ENCODE measurements at places on chromosomes 6 and 20.

DNA sequence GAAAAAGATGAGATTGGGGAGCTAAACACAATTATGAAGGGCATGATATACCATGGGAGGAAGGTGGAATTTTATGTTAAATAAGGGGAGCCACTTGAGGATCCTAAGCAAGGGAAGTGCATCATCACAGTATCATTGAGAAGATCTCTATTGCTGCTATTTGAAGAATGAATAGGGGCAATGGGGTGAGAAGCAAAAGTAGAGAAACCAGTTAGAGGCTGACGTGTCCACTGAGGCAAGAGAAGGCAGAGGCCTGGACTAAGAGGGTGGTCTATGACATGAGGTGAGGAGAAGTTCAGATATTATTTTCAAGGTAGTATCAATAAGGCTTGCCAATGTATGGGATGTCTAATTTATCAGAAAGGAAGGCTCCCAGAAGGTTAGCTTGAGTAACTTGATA lies 111.6 kb downstream of the TENT5A start:
- no peak for DNase-seq

DNA sequence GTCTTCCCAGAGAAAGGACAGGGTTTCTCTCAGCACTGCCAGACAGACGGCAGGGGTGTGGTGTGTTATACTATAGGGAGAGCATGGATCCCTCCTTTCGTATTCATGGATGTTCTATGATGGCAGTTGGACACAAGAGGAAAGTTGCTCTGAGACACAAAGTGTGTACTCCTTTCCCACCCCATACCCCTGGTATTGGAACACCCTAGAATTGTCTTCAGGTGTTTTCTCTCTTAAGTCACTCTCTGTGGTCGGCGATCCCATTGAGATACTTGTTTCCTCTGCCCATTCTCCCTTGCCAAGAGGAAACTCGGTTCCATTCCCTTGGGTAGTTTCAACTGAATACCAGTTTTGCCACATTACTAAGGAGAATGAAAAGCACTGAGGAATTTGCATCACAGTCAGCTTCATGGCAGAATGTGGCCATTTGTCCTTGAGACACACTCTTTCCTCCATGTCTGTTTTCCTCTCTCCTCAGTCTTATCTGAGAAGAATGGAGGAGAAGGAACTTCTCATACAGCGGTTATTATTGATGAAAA lies 53.4 kb downstream of the RNF182 start:
- DNase-seq: no peak

DNA sequence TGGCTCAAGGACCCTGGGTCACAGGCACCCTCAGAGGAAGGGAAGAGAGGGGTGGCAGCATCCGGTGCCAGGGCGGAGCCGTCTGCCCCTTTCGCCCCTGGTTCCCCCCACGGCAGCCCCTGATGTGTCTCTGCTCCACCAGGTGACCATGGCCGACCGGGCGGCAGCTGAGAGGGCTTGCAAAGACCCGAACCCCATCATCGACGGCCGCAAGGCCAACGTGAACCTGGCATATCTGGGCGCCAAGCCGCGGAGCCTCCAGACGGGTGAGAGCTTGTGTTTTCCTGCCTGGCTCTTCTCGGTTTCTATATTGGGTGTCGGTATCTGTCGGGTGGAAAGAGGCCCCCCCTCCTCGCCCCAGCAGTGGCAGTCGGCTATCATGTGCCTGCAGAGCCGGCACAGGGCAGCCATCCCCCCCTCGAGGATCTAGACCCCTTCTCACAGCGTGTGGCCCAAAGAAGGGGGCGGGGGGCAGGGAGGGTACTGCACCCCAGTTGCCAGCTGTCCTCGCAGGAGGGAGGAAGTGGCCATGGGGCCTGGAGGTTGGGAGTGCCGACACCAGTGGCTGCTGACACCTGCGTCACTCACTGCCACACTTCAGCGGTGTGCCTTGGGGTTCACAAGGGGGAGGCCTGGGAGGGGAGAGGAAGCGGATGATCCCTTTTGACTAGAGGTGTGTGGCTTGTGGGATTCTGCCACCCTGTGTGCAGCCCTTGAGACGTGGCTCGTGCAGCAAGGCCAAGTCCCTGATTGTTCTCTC lies 1.5 kb downstream of the RBM38 start:
- no peak for DNase-seq

DNA sequence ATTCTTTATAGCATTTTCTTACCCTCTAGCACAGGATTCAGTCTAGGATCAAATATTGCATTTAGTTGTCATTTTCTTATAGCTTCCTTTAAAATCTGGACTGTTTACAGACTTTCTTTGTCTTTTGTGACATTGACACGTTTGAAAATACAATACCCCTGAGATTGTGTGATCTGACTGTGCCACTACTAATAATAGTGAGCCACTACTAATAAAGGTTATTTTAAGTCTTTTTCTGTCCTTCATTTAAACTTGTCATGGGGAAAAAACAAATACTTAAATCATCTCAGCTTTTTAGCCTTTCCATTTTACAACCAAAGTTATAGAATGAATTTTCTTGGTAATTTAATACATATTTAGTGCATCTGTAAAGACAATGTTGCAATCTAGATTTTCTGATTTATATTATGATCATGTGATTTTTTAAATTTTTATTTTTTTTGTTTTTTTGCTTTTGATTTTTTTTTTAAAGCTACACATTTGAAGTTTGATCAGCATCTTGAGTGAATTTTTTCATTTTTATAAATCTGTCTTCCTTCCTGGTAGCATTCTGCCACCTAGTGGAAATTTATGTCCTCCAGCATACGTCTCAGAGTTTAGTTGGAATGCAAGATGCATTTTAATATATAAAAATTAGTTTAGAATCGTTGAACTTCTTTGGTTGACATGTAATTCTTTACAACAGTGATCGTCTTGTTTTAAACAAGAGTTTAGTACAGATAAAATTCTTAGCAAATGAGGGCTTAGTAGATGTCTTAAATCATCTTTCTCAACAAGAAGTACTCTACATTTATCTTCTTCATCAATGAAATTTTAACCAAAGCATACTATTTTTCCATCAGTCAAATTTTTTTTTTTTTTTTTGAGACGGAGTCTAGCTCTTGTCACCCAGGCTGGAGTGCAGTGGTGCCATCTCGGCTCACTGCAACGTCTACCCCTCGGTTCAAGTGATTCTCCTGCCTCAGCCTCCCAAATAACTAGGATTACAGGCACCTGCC lies 119.4 kb downstream of the NCOA3 start:
- DNase-seq: no peak

DNA sequence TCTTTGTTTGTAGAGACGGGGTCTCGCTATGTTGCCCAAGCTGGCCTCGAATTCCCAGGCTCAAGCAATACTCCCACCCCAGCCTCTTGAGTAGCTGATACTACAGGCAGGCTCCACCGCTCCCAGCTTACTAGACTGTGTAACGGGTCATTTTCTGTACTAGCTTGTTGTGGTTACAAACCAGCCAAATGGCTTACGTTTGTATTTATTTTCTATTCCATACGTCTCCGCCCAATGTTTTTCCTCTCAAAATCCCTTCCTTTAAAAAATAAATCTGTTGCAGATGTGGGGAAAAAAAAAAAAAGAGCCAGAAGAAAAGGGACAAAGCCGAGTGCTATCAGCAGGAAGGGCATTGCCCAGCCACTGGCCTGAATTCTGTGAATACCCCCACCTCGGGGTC lies 41.6 kb downstream of the PRND start:
- no peak for DNase-seq

DNA sequence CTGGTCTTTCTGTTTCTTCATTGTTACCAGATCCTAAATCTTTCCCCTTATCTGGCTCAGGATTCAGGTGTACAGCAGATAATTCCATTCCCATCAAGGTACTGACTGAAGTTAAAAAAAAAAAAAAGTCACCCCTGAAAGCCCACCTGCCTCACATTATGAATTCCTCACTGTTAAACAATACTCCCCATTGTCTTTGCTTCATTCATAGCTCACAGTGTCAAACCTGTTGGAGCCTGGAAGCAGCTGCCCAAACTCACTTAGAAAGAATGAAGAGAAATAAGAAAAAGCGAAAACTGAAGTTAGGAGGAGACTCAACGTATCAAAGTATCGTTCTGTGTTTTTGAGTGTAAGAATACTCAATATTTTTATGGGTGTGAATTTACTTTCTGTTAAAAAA lies 1.8 kb upstream of the DCBLD1 start:
- DNase-seq: no peak

DNA sequence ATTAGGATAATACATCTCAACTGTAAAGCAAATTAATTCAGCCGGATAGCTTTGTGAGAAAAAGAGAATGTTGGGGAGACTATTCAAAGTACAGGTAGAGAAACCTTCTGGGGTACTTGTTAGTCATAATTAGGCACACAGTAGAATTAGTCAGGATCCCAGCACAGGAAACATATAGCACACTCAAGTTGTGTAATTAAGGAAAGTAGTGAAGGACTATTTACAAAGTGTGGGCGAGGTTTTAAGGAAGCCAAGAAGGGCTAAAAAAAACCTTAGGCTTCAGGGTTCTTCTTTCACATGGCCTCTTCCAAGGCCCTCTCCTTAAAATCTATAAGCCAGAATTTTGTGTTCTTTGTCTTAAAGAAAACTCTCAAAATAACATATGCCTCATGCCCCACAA lies 126.7 kb downstream of the RTN4IP1 start:
- DNase-seq: no peak

DNA sequence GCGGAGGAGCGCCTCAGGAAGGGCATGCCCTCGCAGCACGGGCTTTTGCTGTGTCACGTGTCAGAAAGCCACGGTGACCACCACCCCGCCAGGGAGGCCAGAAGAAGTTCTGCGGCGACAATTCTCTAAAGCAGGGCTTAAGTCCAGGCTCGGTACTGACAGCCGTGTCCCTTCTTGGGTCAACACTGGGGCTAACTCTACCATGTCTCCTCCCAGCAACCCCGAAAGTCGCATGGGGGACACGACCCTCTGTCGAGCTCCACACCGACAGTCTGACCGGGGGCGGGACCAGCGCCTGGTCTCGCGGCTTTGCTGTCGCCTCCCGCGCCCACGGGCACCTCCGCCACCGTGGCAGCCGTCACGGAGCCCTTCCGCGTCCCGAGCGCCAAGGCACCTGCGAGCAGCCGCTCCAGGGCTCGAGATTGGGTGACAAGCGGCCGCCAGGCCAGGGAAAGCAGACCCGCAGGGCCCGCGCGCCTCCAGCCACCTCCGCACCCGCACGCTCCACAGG lies 534 bp downstream of the NANP start:
- peak; percentile 21 for DNase-seq

DNA sequence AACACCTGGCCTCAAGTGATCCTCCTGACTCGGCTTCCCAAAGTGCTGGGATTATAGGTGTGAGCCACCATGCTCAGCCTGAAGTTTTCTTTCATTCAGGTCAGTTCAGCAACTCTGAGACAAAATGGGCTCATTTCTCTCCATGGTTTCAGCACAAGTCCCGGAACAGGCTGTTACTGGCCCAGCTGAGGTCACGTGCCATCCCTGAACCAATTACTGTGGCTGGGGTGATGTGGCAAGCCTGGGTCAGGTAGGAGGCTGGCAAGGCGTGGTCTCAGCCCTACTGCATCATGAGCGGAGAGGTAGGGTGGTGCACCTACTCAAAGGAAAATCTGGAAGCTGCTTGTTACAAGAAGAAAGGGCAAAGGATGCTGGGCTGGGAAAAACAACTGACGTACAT lies 326.4 kb downstream of the KIF16B start:
- DNase-seq: no peak

GRCh38 chr6:36065916-36066315 lies 38.3 kb downstream of the MAPK14 start:
- no peak for DNase-seq

- no peak for DNase-seq
Measured at GRCh38 chr20:31838646-31839292, 6.6 kb downstream of the FOXS1 start.

GRCh38 chr6:136148051-136148450 lies 102.1 kb downstream of the MTFR2 start:
- DNase-seq: no peak

DNA sequence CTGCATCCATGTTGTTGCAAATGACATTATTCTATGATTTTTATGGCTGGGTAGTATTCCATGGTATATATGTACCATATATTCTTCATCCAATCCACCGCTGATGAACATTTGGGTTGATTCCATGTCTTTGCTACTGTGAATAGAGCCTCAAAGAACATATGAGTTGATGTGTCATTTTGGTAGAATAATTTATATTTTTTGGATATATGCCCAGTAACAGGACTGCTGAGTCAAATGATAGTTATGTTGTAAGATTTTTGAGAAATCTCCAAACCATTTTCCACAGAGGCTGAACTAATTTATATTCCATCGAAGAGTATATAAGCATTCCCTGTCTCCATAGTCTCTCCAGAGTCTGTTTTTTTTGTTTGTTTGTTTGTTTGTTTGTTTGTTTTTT lies 1373.5 kb downstream of the GRIK2 start:
- no peak for DNase-seq

DNA sequence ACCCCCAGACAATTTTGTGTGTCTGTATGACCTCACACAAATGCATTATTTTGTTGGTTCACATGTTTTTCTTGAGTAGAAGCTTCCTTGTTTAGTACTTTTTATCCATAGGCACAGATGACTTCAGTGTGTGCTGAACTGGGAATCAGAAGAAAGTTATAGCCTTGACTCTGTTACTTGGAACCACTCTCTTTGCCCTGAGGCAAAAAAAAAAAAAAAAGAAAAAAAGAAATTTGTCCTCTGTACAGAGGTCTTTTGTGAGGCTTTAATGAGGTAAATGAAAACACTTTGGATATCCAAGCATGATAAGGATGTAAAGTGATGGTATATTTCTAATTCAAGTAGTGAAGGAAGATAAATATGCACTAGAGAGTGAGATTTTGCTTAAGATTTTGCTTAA lies 51.9 kb downstream of the TRMT11 start:
- no peak for DNase-seq
